ENCODE measurements at places on chromosomes 4 and X.

DNA sequence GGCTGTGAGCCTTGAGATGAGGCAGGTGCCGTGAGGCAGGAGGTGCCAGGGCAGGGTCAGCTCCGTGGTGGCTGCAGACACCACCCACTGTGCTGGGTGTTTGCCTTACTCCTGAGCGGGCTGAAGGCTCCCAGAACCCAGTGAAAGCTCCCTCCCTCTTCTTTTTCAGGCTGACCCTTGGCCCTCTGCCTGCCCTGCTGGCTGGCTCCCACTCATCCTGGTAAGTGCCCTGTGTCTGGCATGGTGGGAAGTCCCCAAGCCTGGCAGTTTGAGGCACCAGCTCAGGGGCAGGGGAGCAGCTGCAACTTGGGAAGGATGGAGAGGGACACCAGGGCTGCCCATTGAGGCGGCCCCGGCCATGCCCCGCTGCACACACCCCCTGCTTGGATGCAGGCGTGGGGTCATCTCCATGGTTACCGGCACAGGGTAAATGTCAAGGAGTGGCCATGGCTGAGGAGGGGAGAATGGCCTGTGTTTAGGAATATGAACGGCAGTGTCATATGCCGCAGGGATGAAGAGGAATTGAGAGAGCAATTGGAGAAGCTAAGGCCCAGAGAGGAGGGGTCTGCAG is 16.8 kb downstream of the SH3BP2 start:
- DNase-seq, result no peak

GRCh38 chrX:39665830-39666518 is 431.8 kb downstream of the BCOR start:
- no peak for DNase-seq

- no peak for DNase-seq
Measured at GRCh38 chr4:53130896-53131561, 234.8 kb downstream of the SCFD2 start.

DNA sequence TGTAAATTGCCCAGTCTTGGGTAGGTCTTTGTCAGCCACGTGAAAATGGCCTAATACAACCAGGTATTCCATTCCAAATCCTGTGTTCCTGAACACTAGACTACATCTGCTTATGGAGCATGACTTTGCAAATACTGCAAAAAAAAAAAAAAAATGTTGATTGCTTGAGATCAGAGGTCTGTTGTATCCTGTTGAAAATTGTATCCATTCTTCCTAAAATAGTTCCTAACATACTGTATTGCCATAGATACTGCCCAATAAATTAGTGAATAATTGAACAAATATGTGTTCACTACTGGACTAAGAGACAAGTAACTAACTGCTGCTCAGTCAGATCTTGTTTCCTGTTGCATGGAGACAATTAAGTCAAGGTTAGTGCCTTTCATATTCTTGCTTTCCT is 164.3 kb upstream of the PABPC4L start:
- no peak for DNase-seq
